ENCODE measurements at places on chromosomes 6 and 20. TPM values are rescaled to one million over a fixed set of nuclear protein-coding genes. Genes with fewer than 3 reads are reported as not detected.

DNA sequence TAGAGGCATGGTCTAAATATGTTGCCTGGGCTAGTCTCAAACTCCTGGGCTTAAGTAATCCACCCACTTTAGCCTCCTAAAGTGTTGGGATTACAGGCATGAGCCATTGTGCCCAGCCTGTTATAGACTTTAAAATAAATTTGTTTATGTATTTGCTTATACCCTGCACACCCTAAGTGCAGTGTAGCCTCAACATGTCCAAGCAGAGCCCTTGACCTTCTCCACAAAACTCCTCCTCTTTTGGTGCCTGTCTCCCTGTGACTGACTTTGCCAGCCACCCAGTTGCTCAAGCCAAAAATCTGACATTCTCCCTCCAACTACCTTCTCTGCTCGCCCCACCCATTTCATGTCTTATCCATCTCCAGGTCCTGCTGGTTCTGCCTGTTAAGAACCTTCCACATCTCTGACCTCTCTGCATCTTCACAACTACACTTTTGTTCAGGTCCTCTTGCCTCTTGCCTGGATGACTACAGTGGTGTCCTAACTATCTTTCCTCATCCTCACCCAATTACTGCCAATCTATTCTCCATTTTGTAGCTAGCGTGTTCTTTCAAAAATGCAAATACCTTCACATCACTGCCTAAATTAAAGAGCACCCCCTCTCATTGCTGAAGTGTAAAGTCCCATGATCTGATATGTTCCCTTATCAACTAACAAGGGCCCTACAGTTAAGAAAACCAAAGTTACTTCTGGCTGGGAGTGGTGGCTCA is 11.2 kb upstream of the KIFC1 start:
- no peak for DNase-seq
- peaks cover 3% of the 10 kb centered on the region for H3K4me1 ChIP-seq
- H3K27me3 ChIP-seq: no peaks in the 10 kb centered on the region

- no peak for DNase-seq
- no peaks in the 10 kb centered on the region for H3K27me3 ChIP-seq
- no peaks in the 10 kb centered on the region for H3K36me3 ChIP-seq
- H3K4me1 ChIP-seq: no peaks in the 10 kb centered on the region
- no peak overlapping the region for H3K27ac ChIP-seq
These were observed 18.5 kb downstream of the GRM1 start for GRCh38 chr6:146047371-146047770.

- H3K27me3 ChIP-seq: no peaks in the 10 kb centered on the region
- no peak overlapping the region for H3K4me3 ChIP-seq
- peaks cover 10% of the 10 kb centered on the region for H3K4me1 ChIP-seq
- H3K36me3 ChIP-seq: peaks cover 4% of the 10 kb centered on the region
- H3K27ac ChIP-seq: no peak overlapping the region
These were observed 108.6 kb upstream of the MRPS10 start for GRCh38 chr6:42326248-42326647.

DNA sequence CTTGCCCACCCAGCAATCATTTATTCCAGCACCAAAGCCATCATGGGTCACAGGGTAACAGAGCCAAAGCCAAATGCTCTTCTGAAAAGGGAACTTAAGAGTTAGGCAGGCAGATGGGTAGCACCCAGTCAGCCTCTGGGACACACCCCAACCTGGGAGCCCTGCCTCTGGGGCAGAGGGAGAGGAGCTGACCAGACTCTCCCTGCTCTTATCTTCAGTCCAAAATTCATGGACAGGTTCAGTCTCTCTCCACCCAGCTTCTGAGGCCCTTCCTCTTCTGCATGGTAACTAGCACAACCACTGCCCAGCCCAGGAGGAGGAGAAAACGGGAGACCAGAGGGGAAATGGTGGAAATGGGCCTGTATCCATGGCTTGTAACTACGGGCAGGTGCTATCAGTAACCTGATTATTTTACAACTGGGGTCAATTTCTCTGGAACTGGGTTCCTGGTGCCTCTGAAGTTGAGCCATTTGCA is 105.4 kb downstream of the NOL4L start:
- no peaks in the 10 kb centered on the region for H3K27me3 ChIP-seq
- H3K4me1 ChIP-seq: peaks cover 39% of the 10 kb centered on the region
- no peak overlapping the region for H3K4me3 ChIP-seq
- DNase-seq: no peak
- H3K36me3 ChIP-seq: no peaks in the 10 kb centered on the region
- peak overlapping the region; percentile 60 for H3K27ac ChIP-seq

DNA sequence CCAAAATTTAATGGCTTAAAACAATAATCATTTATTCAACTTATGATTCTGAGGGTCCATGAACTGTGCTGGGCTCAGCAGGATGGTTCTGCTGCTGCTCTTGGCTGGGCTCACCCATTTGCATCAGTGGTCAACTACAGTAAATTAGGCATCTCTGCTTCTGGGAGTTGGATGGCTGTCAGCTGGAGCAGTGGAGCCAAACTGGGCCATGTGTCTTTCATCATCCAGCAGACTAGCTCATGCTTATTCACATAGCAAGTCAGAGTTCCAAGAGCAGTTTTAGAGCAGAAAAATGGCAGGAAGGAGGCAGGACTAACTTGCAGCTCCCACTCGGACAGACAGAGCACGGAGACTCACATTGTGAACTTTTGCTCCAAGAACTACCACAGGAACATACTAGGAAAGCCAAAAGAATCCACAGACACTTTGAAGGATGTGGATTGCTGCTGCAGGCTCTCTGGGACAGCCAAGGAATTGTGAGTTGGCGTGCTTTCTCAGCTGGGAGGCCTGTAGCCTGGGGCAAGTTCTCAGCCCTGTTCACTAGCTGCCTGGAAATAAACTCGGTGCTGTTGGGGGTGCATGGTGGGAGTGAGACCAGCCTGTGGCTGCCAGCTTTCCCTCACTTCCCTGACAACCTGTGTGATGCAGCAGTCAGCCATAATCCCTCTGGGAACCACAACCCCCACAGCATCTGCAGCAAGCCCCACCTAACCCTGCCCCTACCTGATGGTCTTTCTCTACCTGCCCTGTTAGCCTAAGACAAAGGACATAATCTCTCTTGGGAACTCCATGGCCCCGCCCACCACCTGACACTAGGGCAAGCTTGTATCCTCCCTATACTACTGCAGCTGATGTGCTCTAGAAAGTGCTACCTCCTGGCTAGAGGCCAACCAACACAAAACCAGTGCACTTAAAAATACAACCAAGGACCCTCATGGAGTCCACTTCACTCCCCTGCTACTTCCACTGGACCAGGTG is 129.0 kb downstream of the JPH2 start:
- no peak for DNase-seq
- no peak overlapping the region for H3K4me3 ChIP-seq
- H3K4me1 ChIP-seq: peaks cover 4% of the 10 kb centered on the region
- H3K36me3 ChIP-seq: peaks cover 6% of the 10 kb centered on the region

- H3K4me1 ChIP-seq: peaks cover 7% of the 10 kb centered on the region
- no peak overlapping the region for H3K4me3 ChIP-seq
- H3K27ac ChIP-seq: no peak overlapping the region
- H3K36me3 ChIP-seq: no peaks in the 10 kb centered on the region
- no peaks in the 10 kb centered on the region for H3K27me3 ChIP-seq
- no peak for DNase-seq
These were observed 190.2 kb upstream of the SNX9 start for GRCh38 chr6:157632821-157633220.

DNA sequence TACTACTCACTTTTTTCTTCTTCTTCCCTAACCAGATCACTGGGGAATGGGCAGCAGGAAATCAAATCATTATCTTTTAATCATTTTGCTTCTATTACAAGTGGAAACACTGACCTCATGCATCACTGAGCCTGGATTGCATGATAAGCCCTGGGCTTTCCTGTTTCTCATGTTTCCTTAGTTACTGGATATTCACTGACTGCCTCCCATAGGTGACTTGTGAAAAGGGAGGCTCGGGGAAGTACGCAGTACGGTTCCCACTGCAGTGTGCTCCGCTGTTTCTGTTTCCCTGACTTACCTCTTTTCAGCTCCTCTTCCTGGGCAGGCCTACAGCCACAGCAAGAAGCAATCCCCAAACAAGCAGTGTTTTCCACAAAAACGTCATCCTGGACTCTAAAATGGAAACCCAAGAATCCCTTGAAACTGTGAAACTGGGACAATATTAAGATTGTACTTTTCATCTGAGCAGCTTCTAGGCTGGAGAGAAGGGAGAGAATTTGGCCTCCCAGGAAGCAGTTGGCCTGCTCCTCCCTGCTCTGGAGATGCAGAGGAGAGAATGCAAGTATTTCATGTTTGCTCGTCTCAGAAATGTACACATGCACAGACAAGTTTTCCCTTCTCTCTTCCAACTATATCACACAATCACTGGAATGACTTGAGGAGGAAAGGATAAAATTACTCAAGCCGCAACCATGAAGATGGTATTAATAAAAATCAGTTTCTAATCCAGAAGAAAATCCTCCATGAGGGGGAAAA is 13.1 kb downstream of the BTNL2 start:
- no peaks in the 10 kb centered on the region for H3K36me3 ChIP-seq
- peaks cover 5% of the 10 kb centered on the region for H3K4me1 ChIP-seq
- no peak for DNase-seq
- H3K27ac ChIP-seq: no peak overlapping the region
- H3K4me3 ChIP-seq: no peak overlapping the region

DNA sequence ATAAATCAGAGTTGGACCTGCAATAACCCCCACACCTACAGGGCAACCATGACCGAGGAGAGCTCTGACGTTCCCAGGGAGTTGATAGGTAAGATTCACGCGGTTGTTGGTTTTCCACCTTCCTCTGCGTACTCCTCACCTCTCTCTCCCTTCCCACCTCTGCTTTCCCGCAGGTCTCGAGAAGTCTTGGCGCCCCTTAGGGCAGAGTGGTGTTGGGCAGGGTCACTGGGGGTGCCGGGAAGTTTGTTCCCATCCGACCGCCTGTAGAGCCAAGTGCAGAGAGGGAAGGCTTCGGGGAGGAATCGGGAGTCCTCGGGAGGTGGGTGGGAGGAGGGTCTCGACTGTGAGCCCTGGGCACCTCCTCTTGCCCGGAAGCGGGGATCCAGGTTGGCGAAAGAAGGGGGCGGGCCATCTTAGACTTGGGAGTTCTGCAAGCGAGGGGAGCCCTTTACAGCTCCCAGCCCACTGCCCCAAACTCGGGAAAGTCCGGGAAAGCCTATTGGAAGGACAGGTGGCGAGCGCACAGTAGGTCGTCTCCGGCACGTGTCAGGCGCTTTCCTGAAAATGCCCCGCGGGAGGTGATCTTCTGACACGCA is 672 bp downstream of the CARMIL1 start:
- peak overlapping the region; percentile 89 for H3K4me3 ChIP-seq
- peaks cover 44% of the 10 kb centered on the region for H3K4me1 ChIP-seq
- peaks cover 10% of the 10 kb centered on the region for H3K36me3 ChIP-seq

GRCh38 chr6:105192707-105193465 is 13.1 kb upstream of the POPDC3 start:
- H3K4me3 ChIP-seq: no peak overlapping the region
- no peaks in the 10 kb centered on the region for H3K36me3 ChIP-seq
- DNase-seq: no peak

GRCh38 chr6:5670811-5671561 is 335.7 kb downstream of the NRN1 start:
- DNase-seq: peak; percentile 31
- peaks cover 18% of the 10 kb centered on the region for H3K36me3 ChIP-seq
- H3K27me3 ChIP-seq: no peaks in the 10 kb centered on the region
- H3K27ac ChIP-seq: peak overlapping the region; percentile 85
- peak overlapping the region; percentile 63 for H3K4me3 ChIP-seq

GRCh38 chr20:8583566-8584043 is 451.5 kb downstream of the PLCB1 start:
- DNase-seq: no peak
- no peak overlapping the region for H3K27ac ChIP-seq
- H3K4me3 ChIP-seq: no peak overlapping the region
- no peaks in the 10 kb centered on the region for H3K27me3 ChIP-seq
- no peaks in the 10 kb centered on the region for H3K36me3 ChIP-seq

DNA sequence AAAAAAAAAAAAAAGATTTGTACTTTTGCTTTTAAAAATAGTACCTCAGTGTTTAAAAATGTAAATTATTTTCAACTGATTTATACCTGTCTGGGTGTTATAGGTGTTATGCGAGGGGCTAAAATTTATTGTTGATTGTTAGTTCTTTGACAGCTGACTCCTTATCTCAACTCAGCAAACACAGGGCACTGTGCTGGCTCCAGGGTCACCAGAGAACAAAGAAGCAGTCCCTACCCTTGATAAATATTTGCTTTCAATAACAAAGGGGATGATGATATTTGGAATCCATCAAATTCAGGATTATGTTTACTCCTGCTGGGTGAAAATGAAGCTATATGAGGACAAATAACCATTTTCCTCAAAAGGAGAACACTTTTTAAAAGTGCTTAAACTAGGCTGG is 34.2 kb upstream of the KAT14 start:
- H3K27ac ChIP-seq: no peak overlapping the region
- no peaks in the 10 kb centered on the region for H3K36me3 ChIP-seq
- H3K4me3 ChIP-seq: no peak overlapping the region
- no peak for DNase-seq

FOXA2 gene
- total RNA-seq: not detected

PTCRA gene
- not detected for total RNA-seq

ME1 gene
- total RNA-seq: not detected

POM121L2 gene
- total RNA-seq: not detected

SULF2 gene
- 0.76 TPM for total RNA-seq

PDYN gene
- total RNA-seq: not detected

ARG1 gene
- total RNA-seq: not detected

ADGRF4 gene
- not detected for total RNA-seq

All from activated naive CD8-positive, alpha-beta T cell treated with anti-CD3 and anti-CD28 coated beads for 36 hours (primary cell).